Ovary (tissue), 10 donors: ENCODE measurements at places on chromosomes 7 and 10. TPM values are rescaled to one million over a fixed set of nuclear protein-coding genes. Genes with fewer than 3 reads are reported as not detected.

- DNase-seq: no peak
- H3K4me3 ChIP-seq: no peak overlapping the region
- no peaks in the 10 kb centered on the region for H3K36me3 ChIP-seq
- H3K27me3 ChIP-seq: no peaks in the 10 kb centered on the region
These were observed 38.0 kb upstream of the PIP4K2A start for GRCh38 chr10:22752272-22752889.

DNA sequence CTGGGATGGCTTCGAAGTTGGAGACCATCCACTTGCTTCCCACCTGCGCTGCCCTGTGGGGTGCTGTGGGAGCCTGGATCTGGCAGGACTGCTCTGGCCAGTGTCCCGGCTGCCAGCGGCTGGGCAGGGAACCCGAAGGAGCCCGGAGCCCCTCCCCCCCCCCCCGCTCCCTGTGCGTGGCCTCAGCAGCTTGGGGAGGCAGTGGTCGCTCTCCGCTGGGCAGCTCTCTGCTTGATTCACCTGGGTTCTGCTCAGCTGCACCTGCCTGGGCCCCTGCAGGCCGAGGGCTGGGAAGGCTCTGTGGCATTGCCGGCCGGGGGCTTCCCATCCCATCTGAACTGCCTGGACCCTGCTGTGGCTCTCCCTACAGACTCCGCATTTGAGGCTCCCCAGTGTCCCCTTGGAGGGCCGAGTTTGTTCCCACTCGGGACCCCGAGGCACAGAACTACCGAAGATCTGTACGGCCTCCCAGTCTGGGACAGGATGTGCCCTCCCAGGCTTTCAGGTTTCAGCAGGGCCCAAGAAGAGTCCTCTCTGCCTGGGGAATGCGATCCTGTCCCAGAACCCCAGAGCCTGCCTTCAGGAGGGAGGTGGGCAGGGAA lies 525.1 kb downstream of the TCERG1L start:
- H3K36me3 ChIP-seq: no peaks in the 10 kb centered on the region
- DNase-seq: no peak
- H3K27ac ChIP-seq: no peak overlapping the region
- H3K27me3 ChIP-seq: no peaks in the 10 kb centered on the region

DNA sequence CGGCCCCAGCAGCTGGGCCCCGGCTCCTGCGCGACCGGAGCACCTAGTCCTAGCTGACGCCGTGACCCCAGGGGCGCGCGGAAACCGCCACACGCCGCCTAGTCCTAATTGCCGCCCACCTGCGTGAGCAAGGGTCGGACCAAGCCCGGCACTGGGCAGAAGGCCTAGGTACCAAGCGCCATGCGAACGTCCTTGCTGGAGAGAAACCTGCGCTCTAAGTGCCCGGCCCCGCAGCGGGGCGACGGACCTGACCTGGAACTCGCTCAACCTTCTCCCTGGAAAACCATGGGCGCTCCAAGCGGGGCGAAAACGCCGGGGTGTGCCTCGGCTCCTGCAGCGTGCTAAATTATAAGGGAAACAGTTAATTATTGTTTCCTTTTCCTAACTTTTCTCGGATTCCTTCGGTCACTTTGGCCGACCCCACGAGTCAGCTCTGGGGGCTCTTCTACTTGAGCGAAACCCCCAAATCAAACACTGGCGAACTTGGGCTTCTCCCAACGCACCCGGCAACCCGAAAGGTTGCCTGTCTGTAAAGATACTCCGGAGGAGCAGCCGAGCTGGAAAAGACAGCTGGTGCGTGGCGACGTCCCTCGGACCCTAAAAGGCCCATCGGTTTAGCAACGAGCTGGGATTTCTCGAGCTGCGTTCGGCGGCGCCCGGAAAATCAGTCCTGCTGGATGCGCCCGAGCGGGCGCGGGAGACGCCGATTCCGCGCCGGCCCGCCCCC lies 5.3 kb upstream of the EBF3 start:
- DNase-seq: no peak
- no peak overlapping the region for H3K4me3 ChIP-seq
- H3K27ac ChIP-seq: no peak overlapping the region
- H3K4me1 ChIP-seq: peaks cover 6% of the 10 kb centered on the region
- H3K27me3 ChIP-seq: peaks cover 20% of the 10 kb centered on the region

DNA sequence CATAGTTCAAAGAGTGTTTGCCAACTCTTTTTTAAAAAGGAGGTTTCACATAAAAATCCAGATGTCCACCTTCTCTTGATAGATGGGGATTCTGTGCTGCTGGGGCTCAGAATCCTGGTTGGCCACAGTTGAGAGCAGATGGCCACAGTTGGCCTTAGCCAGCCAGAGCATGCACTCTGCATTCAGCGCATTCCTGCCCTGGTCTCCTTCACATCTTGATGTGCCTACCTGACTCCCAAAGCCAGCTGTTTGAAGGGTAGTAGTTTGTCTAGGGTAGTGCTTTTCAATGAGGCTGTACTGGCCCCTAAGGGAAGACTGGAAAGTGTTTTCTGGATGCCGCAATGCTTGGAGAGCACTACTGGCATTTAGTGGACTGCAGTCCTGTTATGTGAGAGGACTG lies 208.1 kb upstream of the HDAC9 start:
- no peak overlapping the region for H3K4me3 ChIP-seq
- no peaks in the 10 kb centered on the region for H3K36me3 ChIP-seq
- H3K4me1 ChIP-seq: no peaks in the 10 kb centered on the region
- no peak for DNase-seq
- H3K27me3 ChIP-seq: no peaks in the 10 kb centered on the region

- peaks cover 4% of the 10 kb centered on the region for H3K4me1 ChIP-seq
- H3K36me3 ChIP-seq: no peaks in the 10 kb centered on the region
- no peak overlapping the region for H3K4me3 ChIP-seq
- no peaks in the 10 kb centered on the region for H3K27me3 ChIP-seq
- DNase-seq: no peak
These were observed 61.0 kb upstream of the PAPSS2 start for GRCh38 chr10:87598700-87599099.

DNA sequence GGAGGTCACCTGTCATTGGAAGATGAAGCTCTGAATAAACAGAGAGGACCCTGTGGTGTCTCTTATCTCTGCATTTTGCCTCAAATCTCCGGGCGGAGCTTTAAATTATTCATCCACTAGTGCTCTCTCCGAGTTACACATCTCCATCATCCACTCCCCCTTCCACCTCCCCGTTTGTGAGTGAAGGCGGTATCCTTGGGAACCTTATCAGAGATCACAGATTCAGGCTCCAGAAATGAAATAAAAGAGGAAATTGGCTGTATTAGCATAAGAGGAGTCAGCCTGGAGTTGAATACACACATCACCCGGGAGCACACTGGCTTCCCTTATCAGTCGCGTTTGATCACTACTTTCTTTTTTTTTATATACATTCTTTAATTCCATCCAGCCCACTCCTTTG lies 1184.8 kb downstream of the GATA3 start:
- H3K4me3 ChIP-seq: no peak overlapping the region
- no peak overlapping the region for H3K27ac ChIP-seq
- no peaks in the 10 kb centered on the region for H3K36me3 ChIP-seq
- DNase-seq: no peak
- H3K27me3 ChIP-seq: no peaks in the 10 kb centered on the region

GRCh38 chr7:38398725-38399321 lies 125.4 kb upstream of the TARP start:
- H3K27me3 ChIP-seq: no peaks in the 10 kb centered on the region

- H3K27me3 ChIP-seq: no peaks in the 10 kb centered on the region
- no peak for DNase-seq
- H3K36me3 ChIP-seq: no peaks in the 10 kb centered on the region
- H3K4me1 ChIP-seq: no peaks in the 10 kb centered on the region
- no peak overlapping the region for H3K4me3 ChIP-seq
These were observed 270.9 kb downstream of the CCSER2 start for GRCh38 chr10:84599254-84599653.

Gene SPDYE6
- total RNA-seq: not detected

Gene RBP3
- total RNA-seq: not detected

Gene CRHR2
- not detected for total RNA-seq
